ENCODE measurements at places on chromosomes 6 and 20.

DNA sequence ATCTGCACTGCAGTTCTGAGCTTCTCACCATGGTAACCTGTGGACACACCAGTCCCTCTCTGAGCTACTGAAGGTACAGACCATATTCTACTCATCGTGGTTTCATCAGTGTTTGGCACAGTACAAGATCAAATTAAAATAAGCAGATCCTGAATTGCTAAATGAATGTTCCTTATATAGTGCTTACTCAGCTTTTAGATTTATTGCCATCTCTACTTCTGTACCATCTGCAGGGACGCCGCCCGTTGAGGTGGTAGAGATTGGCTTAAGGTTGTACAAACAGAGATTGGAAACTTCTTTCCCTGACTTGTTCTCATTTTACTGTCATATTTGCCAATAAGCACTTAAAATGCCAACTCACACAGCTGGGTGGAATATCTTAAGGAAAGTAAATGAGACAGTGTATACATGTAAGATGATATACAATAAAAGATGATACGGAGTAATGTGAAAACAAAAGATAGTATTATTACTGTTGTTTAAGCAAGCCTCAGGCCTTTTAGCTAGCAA lies 223.4 kb upstream of the FOXQ1 start:
- DNase-seq, result no peak

- no peak for DNase-seq
Measured at GRCh38 chr20:62370115-62370806, 3.1 kb upstream of the LAMA5 start.

GRCh38 chr20:43477193-43477592 lies 19.5 kb downstream of the SRSF6 start:
- DNase-seq, result no peak

GRCh38 chr6:27019651-27020552 lies 227.6 kb upstream of the PRSS16 start:
- no peak for DNase-seq

DNA sequence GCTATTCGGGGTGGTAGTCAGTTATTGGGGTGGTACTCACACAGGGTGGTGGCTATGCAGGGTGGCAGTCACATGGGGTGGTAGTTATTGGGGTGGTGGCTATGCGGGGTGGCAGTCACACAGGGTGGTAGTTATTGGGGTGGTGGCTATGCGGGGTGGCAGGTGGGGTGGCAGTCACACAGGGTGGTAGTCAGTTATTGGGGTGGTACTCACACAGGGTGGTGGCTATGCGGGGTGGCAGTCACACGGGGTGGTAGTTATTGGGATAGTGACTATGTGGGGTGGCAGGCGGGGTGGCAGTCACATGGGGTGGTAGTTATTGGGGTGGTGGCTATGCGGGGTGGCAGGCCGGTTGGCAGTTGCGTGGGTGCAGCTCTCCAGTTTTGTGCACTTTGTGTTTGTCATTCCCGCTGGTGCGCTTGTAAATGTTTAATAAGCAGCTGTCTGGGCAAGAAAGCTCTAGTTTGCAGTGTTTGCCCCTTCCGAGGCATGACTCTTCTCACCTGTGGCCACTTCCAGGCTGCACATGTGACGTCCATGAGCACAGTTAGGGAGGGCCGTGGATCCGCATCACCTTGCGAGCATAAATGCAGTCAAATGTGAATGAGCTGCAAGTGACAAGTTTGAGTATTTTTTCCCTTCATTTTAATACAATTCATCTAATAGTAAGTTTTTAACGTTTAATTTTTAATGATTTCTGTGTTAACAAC lies 219.0 kb upstream of the CST7 start:
- no peak for DNase-seq

- DNase-seq, result peak; percentile 89
Measured at GRCh38 chr6:110944681-110945151, 13.8 kb upstream of the GTF3C6 start.

DNA sequence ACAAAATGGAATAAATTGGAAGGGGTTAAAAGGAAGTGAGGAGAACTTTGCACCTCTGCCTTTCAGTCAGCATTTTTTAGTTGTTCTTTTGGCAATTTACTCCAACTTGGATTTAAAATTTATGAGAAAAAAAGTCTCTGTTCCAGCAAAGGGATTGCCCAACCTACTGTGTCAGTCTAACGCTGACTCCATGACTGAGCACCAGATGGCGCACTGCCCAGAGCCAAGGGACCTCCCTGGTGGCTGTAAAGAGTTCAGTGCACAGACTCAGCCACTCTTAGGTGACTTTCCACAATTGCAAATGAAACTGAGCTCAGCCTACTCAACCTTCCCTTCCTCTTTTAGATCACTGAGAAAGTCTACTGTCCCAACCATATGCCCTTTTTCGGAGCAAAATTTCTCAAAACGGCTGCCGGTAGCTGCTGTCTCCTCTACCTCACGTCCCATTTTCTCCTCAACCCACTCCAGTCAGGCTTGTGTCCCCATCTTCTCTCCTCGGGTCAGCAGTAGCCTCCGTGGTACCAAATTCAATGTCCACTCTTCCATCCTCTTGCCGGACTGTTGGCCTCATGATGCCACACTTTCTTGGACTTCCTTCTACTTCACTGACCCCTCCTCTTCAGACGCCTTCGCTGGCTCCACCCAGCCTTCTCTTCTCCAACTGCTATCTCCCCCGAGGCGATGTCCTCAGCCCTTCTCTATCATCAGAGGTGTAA lies 38.7 kb downstream of the GSTA2 start:
- peak; percentile 60 for DNase-seq

DNA sequence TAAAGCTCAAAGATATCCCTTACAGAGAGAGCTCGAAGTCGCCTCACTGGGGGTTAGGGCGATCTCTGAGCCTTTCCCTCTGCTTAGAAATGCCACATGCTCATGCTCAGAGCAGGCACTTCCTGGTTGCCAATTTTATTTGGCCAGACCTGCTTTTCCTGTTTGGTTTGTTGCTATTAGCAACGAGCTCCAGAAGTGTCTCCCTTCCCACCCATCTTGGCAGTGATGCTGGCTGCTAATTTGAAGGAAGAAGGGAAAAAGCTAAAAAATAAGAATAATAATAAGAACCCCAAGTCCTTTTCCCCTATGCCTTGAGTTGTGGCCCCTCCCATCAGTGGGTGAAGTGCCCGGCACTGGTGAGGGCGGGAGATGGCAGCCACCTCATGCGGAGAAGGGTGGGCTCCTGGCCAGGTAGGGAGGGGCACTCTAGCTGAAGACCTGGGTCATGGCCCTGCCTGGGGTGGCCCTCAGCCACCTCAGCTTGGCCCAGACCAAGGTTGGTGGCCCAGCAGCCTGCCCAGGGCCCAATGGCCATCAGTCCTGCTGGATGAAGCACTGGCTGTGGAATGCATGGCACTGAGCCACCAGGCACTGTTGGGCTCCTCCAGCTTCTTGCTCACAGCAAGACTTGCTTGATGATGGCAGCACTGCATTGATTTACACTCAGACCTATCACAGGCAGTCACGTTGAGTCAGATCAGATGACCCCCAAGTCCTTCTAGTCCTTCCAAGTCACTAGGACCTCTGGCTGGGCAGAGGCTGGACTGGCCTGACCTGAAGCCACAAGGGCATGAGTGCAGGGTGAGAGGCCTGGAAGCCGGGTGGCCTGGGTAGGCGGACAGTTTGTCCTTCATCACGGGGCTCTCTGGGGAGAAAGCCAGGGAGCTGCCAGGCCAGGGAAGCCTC lies 79.0 kb downstream of the SYNJ2 start:
- no peak for DNase-seq

DNA sequence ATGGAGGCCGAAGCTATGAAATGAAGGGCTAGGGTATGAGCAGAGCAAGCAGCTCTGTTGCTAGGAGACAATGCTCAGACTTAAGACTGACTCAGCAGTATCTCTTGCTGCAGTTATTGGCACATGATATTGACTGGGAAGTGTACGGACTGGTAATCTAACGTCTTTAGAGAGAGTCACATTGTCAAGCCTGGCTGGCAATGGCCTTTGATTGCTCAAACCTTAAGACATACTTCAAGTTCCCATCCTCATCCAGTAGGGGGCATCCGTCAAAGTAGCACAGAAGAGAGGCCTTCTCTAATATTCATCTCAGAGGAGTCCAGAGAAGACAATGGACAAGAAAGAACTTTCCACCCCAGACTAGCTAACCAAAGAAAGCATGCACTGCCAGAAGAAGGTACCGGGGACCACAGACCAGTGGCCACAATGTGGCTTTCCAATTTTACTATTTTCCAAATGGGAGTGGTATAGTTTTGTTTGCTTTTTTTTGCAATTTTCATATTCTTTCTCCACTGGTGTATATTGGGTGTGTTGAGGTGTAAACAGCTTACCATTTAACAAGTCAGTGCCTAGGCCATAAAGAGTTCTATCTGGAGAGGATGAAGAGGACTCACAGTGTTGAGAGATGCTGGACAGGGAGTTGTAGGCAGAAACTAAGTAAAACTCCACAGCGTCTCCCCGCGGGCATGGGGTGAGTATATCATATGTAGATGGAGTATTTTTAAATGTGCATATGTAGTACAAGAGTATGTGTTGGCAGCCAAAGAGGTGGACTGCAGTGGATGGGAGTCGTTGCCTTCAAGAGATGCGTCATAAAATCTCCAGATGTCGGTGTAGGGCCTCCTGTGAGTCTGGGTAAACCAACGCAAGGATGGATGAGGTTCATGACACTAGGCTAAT lies 36.7 kb downstream of the LRFN2 start:
- peak; percentile 53 for DNase-seq

DNA sequence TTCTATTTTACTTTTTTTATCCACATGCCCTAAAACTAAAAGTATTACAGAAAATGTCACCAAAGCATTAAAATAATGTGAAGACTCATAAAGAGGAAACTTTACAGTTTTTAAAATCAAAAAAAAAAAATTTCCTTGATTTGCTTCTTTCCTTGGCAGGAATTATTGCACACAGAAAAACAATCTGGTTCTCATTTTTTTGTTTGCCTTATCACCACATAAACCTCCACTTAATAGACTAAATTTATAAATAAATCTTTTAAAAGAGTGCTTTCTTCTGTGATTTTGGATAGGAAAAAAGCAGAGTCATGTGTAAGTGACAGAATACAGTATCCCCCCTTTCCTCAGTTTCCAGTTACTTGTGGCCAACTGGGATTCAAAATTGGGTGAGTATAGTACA lies 695.1 kb upstream of the CITED2 start:
- no peak for DNase-seq

- peak; percentile 87 for DNase-seq
Measured at GRCh38 chr6:33314515-33314942, 651 bp upstream of the TAPBP start.

DNA sequence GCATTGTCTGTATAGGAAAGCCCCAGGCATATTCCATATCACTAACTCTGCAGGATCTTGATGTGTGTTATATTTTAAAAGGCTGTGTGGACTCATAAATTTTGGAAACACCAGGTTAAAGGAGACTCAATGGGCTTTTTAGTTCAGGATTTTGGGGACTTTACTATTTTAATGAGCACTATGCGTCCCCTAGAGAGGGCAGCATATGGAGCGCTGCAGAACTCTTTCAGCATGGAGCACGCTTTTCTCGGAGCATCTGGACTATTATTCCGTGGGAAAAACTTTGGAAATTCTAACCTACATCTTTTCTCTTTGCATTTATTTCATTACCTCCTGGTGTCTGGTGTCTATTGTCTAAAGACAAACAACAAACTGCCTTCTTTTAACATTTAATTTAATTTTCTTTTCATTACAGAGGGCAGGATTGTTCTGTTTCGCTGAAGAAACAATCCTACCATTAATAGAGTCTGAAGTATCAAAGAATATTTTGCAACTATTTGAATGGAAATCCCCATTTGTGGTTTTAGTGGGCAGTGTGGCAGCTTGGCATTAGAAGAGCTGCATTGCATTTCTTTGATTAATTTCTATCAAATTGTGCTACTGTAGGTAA lies 399.9 kb upstream of the HSF2 start:
- no peak for DNase-seq

- DNase-seq, result no peak
Measured at GRCh38 chr20:41734506-41734945, 116.3 kb upstream of the CHD6 start.

GRCh38 chr20:21109144-21109543 lies 3.0 kb upstream of the LINC00237 start:
- no peak for DNase-seq
